ENCODE measurements at places on chromosomes 4 and X. TPM values are rescaled to one million over a fixed set of nuclear protein-coding genes. Genes with fewer than 3 reads are reported as not detected.

DNA sequence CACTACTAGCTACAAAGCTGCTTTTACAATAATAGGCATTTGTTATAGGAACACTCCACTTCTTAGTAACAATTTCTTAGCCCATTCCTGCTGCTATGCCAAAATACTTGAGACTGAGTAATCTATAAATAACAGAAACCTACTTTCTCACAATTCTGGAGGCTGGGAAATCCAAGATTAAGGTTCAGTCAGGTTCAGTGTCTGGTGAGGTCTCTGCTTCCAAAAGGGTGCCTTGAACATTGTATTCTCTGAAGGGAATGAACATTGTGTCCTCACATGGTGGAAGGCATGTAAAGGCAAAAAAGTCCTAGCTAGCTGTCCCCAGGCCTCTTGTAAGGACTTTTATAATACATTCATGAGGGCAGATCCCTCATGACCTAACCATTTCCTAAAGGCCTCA is 7.0 kb downstream of the SLC9B1 start:
- peaks cover 4% of the 10 kb centered on the region for H3K4me1 ChIP-seq
- H3K4me3 ChIP-seq: no peak overlapping the region
- no peaks in the 10 kb centered on the region for H3K27me3 ChIP-seq
- H3K36me3 ChIP-seq: no peaks in the 10 kb centered on the region
- H3K27ac ChIP-seq: peak overlapping the region; percentile 66

DNA sequence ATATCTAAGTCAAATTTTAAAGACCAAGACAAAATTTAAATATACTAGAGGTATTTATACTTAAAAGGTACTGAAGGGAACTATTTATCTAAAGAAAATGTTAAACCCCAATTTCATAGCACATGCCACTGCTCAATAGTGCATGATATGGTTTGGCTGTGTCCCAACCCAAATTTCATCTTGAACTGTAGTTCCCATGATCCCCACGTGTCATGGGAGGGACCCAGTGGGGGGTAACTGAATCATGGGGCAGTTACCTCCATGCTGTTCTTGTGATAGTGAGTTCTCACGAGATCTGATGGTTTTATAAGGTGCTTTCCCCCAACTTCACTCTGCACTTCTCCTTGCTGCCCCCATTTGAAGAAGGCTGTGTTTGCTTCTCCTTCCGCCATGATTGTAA is 32.3 kb downstream of the MAML3 start:
- H3K4me3 ChIP-seq: no peak overlapping the region
- no peak overlapping the region for H3K27ac ChIP-seq
- no peaks in the 10 kb centered on the region for H3K4me1 ChIP-seq
- no peaks in the 10 kb centered on the region for H3K27me3 ChIP-seq
- H3K36me3 ChIP-seq: no peaks in the 10 kb centered on the region

- no peak overlapping the region for H3K27ac ChIP-seq
- no peaks in the 10 kb centered on the region for H3K4me1 ChIP-seq
Observed at GRCh38 chrX:1938190-1938589, 323.3 kb downstream of the ASMT start.

GRCh38 chrX:10582945-10583344 is 37.4 kb downstream of the MID1 start:
- H3K36me3 ChIP-seq: no peaks in the 10 kb centered on the region
- no peak overlapping the region for H3K27ac ChIP-seq
- H3K27me3 ChIP-seq: no peaks in the 10 kb centered on the region
- no peaks in the 10 kb centered on the region for H3K4me1 ChIP-seq
- DNase-seq: no peak

- DNase-seq: no peak
- H3K27ac ChIP-seq: no peak overlapping the region
- H3K4me3 ChIP-seq: no peak overlapping the region
- no peaks in the 10 kb centered on the region for H3K27me3 ChIP-seq
- no peaks in the 10 kb centered on the region for H3K36me3 ChIP-seq
Observed at GRCh38 chr4:1515156-1515555, 108.9 kb upstream of the NKX1-1 start.

GRCh38 chr4:174882317-174882992 is 35.7 kb upstream of the ADAM29 start:
- H3K36me3 ChIP-seq: no peaks in the 10 kb centered on the region
- DNase-seq: no peak
- H3K27me3 ChIP-seq: no peaks in the 10 kb centered on the region

DNA sequence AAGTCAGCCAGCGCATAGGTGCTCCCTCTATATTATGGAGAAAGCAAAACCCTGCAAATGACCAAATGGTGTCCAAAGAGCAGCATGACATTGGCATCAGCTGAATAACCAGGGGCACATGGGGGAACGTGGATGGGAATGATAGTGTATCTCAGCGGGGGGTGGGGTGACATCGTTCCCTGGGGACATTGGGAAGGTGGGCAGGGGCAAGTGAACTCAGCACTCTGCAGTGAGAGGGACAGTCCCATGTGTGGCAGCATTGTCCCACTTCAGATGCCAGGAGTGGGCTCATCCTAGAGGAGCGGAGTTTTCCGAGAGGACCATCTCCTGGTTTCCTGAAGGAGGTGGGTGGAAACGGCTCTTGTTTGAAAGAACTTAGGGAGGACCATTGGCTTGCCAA is 64.8 kb downstream of the NELFA start:
- H3K4me3 ChIP-seq: no peak overlapping the region
- H3K27me3 ChIP-seq: no peaks in the 10 kb centered on the region
- H3K36me3 ChIP-seq: no peaks in the 10 kb centered on the region
- H3K4me1 ChIP-seq: no peaks in the 10 kb centered on the region
- DNase-seq: no peak

DNA sequence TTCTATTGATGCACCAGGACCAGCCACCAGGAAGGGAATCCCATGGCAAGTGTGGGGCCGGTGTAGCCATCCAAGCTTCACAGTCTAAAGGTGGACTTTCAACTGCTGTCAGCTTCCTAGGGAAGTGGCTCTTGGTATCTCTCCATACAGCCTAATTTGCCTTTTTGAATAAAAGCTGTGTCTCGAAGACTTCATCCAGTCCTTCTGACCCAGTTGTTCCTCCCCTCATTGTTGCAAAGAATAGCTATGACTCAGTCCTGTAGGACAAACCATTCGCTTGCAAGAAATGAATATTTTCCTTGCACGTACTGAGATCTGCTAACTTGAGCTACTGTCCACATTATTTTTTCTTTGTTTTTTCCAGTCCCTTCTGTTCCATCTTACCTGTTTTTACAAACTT is 145.1 kb upstream of the CTSO start:
- no peaks in the 10 kb centered on the region for H3K36me3 ChIP-seq
- H3K4me3 ChIP-seq: no peak overlapping the region

DNA sequence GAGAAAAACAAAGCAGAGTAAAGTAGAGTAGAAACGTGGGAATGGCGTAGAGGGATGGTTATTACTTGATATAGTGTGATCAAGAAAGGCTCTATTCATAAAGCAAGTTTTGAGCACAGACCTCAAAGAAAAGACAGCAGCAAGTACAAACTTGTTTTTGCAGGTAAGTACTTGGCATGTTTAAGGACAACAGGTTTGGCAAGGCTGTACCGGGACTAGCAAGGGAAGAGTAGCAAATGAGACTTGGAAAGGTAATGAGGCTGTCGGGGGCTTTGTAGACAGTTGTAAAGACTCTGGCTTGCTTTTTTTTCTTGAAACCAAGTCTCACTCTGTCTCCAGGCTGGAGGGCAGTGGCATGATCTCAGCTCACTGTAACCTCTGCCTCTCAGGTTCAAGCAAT is 40.9 kb downstream of the NEK1 start:
- no peak overlapping the region for H3K27ac ChIP-seq
- H3K27me3 ChIP-seq: no peaks in the 10 kb centered on the region
- no peak overlapping the region for H3K4me3 ChIP-seq
- DNase-seq: no peak
- no peaks in the 10 kb centered on the region for H3K4me1 ChIP-seq

GRCh38 chr4:153745651-153746050 is 14.2 kb downstream of the RNF175 start:
- H3K36me3 ChIP-seq: no peaks in the 10 kb centered on the region
- no peaks in the 10 kb centered on the region for H3K4me1 ChIP-seq
- no peak for DNase-seq
- H3K4me3 ChIP-seq: no peak overlapping the region
- no peaks in the 10 kb centered on the region for H3K27me3 ChIP-seq
- H3K27ac ChIP-seq: no peak overlapping the region

DNA sequence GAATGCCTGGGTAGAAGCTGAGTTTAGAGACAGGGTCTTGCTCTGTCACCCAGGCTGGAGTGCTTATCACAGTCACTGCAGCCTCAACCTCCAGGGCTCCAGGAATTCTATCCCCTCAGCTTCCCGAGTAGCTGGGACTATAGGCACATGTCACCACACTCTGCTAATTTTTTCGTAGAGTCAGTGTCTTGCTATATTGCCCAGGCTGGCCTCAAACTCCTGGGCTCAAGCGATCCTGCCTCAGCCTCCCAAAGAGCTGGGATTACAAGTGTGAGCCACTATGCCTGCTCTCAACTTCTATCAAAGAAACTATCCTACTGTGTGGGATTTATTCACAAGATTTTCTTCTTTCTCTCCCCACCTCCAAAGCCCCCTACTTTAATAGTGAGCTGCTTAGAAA is 15.7 kb downstream of the MAPK10 start:
- H3K27me3 ChIP-seq: no peaks in the 10 kb centered on the region
- H3K4me1 ChIP-seq: no peaks in the 10 kb centered on the region
- no peak for DNase-seq
- H3K4me3 ChIP-seq: no peak overlapping the region

- no peak overlapping the region for H3K4me3 ChIP-seq
- no peaks in the 10 kb centered on the region for H3K4me1 ChIP-seq
- no peaks in the 10 kb centered on the region for H3K36me3 ChIP-seq
- no peak overlapping the region for H3K27ac ChIP-seq
- DNase-seq: no peak
Observed at GRCh38 chrX:155715141-155715540, 102.4 kb upstream of the TMLHE start.

Gene RNF175
- total RNA-seq: 5.9 TPM

Gene UGT8
- 3.9 TPM for total RNA-seq

Gene EPGN
- not detected for total RNA-seq

Gene NLGN3
- total RNA-seq: 1.0 TPM
